Tibial nerve (tissue), 4 donors: ENCODE measurements at places on chromosomes 3 and 15.

GRCh38 chr3:45412763-45413162 is 24.4 kb downstream of the LARS2 start:
- no peak overlapping the region for H3K4me3 ChIP-seq
- no peak for DNase-seq
- no peaks in the 10 kb centered on the region for H3K36me3 ChIP-seq
- H3K27me3 ChIP-seq: no peaks in the 10 kb centered on the region
- no peak overlapping the region for H3K27ac ChIP-seq

DNA sequence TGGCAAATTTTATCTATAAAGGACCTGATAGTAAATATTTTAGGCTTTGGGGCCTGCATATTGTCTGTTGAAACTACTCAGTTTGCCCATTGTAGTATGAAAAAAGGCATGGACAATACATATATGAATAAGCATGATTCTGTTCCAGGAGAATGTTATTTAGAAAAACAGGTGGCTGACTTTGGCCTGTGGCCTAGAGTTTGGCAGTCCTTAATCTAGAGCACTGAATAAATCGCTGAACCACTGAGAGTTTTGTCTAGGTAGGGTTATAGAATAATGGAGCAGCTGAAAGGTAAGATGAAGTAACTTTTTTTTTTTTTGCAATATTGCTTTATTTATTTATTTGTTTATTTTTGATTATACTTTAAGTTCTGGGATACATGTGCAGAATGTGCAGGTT is 75.0 kb downstream of the LRRC49 start:
- no peaks in the 10 kb centered on the region for H3K36me3 ChIP-seq
- no peaks in the 10 kb centered on the region for H3K4me1 ChIP-seq
- no peak for DNase-seq
- H3K4me3 ChIP-seq: no peak overlapping the region
- no peak overlapping the region for H3K27ac ChIP-seq

DNA sequence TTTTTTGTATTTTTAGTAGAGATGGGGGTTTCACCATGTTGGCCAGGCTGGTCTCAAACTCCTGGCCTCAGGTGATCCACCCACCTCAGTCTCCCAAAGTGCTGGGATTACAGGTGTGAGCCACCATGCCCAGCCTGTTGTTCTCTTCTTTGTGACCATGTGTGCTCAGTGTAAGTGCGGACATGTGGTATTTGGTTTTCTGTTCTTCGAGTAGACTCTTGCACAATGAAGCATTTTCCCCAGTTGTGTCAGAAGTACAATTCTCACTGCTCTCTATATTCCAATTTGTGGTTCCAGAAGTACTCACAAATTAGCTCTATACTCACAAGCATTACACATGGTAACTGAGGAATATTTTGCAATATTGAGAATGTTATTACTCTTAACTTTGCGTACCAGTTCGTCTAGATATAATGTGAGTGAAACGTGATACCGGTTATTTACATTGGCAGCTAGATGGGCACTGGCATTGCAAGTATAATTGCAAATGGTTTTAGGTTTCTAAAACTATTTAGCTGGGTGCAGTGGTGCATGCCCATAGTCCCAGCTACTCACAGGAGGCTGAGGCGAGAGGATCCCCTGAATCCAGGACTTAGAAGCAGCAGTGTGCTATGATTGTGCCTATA is 34.2 kb upstream of the MTMR14 start:
- H3K36me3 ChIP-seq: no peaks in the 10 kb centered on the region
- no peaks in the 10 kb centered on the region for H3K4me1 ChIP-seq
- no peak overlapping the region for H3K27ac ChIP-seq

- no peak for DNase-seq
- no peaks in the 10 kb centered on the region for H3K27me3 ChIP-seq
- H3K36me3 ChIP-seq: no peaks in the 10 kb centered on the region
- no peak overlapping the region for H3K4me3 ChIP-seq
- H3K27ac ChIP-seq: no peak overlapping the region
These were observed 62.0 kb upstream of the ATP2C1 start for GRCh38 chr3:130831719-130832400.
